Stimulated activated CD8-positive, alpha-beta memory T cell treated with anti-CD3 and anti-CD28 coated beads, Interleukin-15, amount 100 ng/mL, for 1 hour (primary cell): ENCODE measurements at places on chromosomes 5 and 9.

GRCh38 chr5:1733369-1733768 is 66.3 kb downstream of the MRPL36 start:
- no peak for DNase-seq

DNA sequence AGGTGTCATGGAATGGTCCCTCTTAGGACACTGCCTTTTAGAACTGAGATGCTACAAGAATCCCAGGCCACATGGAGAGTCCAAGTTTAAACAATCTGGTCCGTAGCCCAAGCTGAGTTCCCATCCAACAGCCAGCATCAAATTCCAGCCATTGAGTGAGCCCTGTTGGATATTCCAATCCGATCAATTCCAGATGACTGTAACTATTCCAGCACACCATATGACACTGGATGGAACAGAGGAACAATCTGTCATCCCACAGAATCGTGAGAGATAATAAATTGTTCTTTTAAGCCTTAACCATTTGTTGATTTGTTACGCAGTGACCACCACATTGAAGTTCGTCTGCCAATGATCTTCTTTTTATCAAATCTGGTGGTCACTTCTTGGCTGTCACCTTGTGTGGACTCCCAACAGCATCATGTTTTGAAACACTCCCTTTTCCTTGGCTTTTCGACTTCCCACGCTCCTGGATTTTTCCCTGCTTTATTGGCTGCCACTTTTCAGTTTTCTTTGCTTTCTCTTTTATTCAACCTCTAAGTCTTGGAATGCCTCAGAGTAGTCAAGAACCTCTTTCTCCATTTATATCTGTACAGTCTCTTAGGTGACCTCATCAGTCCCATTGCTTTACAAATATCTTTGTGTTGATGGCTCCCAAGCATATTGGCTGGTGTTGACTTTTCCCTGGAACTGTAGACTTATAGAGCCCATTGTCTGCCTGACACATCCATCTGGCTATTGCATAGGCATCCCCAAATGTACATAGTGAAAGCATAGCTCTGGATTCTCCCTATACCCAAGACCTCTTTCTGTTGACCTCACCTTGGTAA is 46.1 kb downstream of the TNFSF15 start:
- DNase-seq, result no peak

DNA sequence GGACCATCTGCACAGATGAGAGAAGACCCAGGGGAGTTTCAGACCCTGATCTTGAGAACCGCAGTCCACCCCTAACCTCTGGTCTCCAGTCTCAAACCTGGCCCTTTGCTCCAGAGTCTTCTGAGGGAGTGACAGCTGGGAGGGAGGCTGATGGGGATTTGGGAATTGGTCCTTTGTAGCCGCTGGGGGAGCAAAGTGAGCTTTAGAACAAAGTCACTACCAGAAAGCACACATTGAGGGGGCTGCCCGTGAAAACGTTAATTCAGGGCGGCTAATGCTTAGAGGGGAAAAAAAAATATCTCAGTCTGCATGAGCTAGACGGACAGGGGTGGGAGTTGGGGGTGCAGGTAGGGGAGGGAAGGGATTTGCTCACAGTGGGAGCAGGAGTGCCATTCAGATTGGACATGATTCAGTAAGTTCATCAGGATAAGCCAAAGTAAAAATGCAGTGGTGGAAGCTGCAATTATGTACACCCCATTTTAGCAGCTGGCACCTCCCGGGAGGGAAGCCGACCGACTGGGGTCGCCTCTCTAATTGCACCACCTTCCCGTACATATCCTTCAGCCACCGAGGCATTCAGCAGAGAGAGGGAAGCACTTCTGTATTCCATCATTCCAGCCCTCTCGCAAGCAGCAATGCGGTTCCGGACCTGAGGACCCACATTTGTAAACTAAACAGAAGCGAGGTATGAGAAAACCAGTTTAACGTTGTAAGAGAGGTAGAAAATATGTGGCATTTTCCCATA is 123.4 kb upstream of the RETREG1 start:
- DNase-seq, result no peak

- DNase-seq, result no peak
Observed at GRCh38 chr9:81589819-81590218, 99.5 kb downstream of the TLE1 start.

GRCh38 chr5:10073441-10074104 is 176.1 kb downstream of the ATPSCKMT start:
- DNase-seq, result no peak
